Stimulated activated CD4-positive, alpha-beta T cell treated with anti-CD3 and anti-CD28 coated beads, Interleukin-2, amount 100 ng/mL, for 24 hours (primary cell): ENCODE measurements at places on chromosomes 12 and 14.

DNA sequence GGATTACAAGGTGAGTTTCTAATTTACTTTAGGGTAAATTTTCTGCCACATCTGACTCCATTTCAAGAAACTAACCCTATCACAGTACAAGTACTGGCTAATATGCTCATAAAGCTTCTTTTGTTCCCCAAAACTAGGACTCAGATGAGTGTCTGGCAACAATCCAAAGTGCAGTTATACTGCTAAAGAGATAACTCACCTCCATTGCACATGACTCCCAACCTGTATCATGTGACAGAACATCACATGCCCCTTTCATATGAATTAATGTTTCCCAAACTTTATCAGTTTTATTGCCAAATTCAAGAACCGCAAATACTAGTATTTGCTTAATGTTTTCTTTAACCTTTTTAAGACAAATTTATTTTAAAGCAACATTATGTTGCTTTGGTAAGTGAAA lies 3.9 kb upstream of the PPP1R12A start:
- DNase-seq, result no peak

GRCh38 chr12:77734214-77734883 lies 96.3 kb upstream of the NAV3 start:
- no peak for DNase-seq

GRCh38 chr14:103748534-103748857 lies 32.9 kb downstream of the ZFYVE21 start:
- DNase-seq, result peak; percentile 52

DNA sequence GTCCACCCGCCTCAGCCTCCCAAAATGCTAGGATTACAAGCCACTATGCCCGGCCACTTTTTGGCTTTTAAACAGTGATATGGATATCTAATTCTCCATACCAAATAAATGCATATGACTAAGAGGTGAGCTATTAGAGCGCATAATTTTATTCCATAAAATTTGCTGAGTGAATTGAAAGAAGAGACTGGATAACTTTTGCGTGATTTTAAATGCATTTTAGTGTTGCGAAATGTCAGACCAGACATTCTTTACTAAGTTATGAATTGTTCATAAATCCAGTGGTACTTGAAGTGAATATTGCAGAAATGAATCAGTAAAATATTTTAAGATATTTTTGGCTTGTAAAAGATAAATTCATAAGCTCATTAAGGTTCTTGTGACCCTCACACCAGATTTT lies 50.9 kb upstream of the DIP2B start:
- DNase-seq, result no peak

DNA sequence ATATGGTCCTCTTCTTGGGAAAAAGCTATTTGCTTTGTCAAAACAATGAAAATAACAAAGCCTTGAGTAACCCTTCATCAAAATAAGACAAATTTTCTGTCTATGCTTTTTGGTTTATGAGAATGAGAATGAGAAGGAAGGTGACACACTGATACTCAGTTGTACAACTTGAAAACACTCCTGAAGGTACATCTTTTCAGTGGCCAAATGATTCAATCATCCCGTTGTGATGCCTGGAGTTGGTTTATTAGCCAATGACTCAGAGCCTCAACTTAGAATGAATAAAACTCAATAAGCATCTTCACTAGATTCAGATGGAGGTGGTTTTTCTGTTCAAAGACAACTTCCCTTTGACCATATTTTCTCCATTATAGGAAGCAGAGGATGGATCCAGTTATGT lies 7.8 kb upstream of the CALM1 start:
- DNase-seq, result no peak

DNA sequence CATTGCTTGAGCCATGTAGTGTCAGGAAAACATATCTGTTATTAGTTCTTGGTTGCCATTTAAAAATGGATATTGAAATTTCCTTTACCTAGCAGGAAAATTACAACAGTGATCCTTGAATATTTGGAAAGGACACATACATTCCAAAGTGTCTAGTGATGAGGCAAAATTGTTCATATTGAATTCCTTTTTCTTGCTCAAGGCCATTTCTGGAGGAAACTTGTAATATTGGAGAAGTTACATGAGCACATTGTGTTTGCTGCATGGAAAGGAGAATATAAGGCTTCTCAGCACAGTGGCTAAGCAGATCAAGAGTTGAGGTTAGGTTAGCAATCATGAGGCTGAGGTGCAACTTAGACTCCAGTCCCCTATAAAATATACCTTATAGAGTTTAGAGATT lies 121.9 kb downstream of the PDE3A start:
- no peak for DNase-seq

- no peak for DNase-seq
Observed at GRCh38 chr14:90551070-90551704, 154.4 kb downstream of the CALM1 start.

DNA sequence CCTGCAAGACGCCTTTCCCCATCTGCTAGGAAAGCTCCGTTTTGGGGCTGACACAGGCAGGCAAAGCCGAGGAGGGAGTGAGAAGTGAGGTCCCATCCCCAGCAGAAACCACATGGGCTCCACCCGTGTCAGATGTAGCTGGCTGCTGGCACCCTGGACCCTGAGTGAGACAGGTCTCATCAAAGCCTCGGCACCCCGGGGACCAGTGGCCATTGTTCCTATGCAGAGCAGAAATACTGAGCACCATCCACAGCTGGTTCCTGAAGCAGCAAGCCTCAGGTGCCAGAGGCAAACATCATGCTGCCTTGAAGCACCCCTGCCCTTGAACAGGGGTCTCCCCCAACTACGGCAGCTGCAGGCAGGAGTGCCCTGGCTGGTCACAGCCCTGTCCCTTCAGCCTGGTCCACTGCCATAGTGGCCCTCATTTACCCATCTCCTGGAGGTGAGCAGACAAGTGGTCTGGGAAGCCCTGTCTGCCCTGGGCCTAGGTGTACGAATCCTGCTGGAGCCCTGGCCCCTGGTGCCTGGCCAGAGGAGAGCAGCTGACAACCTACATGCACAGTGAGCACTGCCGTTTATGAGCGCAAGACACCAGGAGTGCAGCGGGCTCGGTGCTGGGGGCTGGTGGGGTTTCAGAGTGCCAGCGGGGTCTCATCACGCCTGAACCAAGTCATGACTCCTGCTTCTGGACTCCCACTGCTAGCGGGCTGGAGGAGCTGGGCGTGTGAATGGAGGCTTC lies 289.8 kb upstream of the RTL1 start:
- no peak for DNase-seq

DNA sequence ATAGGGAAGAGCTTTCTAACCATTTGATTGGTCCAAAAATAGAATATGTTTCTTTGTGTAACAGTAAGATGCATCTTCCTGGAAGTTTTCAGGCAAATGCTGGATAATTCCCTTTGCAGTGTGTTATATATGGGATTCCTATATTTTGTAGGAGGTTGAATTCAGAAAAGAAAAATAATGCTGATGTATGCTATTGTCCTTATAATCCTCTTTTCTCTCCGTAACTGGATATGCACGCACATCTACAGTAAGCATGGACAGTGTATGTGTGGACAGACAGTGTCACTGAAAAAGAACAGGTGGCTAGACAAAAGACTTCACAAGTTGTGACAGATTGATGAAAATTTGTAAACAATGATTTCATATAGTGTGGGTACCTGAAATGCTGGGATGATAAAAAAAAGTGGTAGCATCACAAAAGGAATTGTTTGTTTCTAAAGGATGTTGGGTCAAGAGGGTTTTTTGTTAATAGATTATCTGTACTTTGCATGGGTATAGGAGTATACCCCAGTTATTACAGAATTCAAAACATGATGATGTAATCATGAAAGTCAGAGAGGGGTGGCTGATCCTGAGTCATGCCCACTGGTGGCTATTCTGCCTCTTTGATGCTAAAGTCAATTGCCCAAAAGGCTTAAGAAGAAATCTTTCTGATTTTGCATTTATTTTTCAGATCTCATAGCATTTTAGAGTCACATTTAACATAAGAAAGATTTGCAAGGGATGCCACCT lies 160.7 kb upstream of the TMTC1 start:
- no peak for DNase-seq

DNA sequence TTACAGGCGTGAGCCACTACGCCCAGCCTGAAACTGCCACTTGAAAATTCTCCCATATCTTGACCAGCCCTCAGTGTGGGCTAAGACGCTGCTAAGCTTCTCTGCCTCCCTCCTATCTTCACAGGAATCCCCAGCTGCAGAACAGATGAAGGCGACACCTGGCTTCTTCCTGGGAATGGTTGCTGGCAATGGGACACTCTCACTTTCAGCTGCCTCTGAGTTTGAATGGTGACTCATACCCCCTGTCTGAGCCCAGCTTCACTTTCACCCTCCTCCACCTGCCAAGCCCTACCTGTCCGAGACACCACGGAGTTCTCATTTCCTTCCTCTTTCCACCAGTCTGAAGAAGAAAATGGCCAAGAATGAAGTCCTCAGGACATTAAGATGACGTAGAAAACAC lies 18.3 kb upstream of the VASH1 start:
- DNase-seq, result no peak

GRCh38 chr14:71452539-71452938 lies 479.7 kb upstream of the RGS6 start:
- DNase-seq, result no peak

GRCh38 chr14:21113369-21113768 lies 12.5 kb downstream of the TMEM253 start:
- no peak for DNase-seq

DNA sequence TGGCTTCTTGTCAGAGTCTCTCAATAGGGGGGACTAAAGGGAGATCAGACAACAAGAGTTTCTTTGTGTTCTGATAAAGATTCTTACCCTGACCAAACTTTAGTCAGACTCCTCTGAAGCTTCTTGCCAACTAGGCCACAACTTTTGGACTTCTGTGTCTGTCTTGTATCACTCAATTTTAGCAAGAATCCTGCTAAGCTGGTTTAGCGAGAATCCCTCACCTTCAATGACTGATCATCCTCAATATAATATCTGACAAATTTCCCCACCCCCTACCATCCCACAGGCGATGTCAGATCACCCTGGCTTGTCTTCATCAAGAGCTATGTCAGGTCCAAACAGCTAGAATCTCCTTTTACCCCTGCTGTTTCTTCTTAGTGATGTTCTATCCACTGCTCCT lies 215.2 kb downstream of the RASSF9 start:
- no peak for DNase-seq

DNA sequence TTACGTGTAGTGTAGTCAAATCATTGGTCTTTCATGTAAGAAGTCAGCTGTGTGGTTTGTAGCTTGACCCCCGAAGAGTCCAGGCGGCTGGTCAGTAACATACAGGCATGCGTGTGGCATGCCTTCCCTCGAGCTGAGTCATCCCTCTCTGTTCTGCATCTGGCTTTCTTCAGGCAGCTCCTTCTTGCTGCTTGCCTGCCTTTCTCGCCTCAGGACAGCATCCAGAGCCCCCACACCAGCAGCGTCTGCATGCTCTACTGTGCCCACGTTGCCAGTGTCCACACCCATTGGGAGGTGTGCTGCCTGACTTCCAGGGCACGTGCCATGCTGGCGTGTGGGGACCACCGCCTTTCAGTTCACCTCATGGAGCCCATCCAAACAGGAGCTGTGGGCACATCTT lies 96.8 kb downstream of the EP400 start:
- no peak for DNase-seq

DNA sequence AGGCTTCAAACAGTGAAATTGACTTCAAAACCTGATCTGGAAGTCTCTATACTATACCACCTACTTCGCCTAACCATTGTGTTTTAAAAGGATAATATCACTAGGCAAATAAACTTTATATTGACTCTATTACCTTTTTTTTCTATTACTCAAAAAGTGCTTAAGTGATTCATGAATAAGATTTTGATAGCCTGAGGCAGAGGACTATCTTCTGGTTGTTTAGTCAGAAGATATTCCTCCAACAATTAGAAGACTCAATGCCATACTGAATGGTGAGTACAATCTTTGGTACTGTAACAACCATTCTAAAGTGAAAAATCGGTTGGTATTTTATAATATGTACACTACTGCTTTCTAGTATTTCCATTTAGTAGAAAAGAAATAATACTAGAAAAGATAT lies 22.8 kb downstream of the SLC6A15 start:
- DNase-seq, result no peak

DNA sequence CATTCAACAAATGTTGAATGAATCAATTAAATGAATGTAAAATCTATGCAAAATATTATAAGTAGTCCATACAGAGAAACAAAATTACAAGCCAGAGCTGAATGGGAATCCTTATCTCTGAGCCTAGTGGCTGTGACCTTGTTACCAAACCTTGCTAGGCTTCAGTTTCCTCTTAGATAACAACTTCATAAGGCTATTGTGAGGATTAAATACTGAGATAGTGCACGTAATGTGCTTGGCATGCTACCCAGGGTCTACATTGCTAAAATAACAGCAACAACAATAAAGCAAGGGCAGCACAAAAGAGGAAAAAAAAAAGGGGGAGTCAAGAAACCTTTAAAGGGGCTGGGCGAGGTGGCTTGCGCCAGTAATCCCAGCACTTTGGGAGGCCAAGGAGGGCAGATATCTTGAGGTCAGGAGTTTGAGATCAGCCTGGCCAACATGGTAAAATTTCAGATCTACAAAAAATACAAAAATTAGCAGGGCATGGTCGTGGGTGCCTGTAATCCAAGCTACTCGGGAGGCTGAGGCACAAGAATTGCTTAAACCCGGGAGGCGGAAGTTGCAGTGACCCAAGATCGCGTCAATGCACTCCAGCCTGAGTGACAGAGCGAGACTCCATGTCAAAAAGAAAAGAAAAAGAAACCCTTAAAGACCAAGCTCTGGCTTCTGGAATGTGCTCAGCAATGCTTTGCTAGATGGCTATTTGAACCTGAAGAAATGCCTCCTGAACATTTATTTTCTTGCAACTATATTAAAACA lies 14.1 kb downstream of the STAB2 start:
- DNase-seq, result no peak

DNA sequence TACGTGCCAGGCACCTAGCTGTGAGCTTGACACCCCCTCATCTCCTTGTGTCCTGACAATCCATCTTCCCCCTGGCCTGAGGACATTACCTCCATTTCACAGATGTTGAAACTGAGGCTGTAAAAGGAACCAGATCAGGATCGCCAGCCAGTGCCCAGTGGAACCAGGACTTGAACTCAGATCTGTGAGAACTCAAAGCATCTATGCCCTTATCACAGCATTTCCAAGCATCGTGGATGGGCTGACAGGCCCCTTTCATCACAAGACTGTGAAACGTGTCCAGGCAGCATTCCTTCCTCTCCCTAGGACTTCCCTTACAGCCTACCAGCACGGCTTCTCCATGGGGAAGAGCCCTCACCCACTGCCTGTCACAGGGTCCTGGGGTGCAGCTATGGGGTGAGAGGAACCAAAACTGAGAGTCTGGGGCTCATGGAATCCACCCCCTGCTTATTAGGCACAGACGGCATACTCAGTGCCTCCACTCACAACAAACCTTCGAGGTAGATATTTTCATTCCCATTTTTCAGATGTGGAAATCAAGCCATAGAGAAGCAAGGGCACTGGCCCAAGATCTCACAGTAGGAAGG lies 26.9 kb downstream of the CMKLR1 start:
- no peak for DNase-seq

GRCh38 chr12:124211753-124212152 lies 83.1 kb upstream of the RFLNA start:
- DNase-seq, result no peak

DNA sequence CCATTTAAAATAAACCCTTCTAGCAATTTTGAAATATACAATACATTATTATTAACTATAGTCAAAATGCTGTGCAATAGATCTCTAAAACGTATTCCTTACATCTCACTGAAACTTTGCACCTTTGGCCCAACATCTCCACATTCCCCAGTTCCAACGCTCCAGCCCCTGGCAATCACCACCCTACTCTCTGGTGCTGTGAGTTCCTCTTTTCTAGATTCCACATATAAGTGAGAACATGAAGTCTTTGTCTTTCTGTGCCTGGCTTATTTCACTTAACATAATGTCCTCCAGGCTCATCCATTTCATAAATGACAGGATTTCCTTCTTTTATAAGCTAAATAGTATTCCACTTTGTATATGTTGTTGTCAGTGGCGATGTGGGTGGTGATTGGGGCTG lies 194.7 kb upstream of the RTL1 start:
- no peak for DNase-seq
